ENCODE measurements at places on chromosomes 11 and 22. TPM values are rescaled to one million over a fixed set of nuclear protein-coding genes. Genes with fewer than 3 reads are reported as not detected.

- peak; percentile 73 for DNase-seq
Measured at GRCh38 chr22:40196628-40197360, 19.1 kb downstream of the TNRC6B start.

DNA sequence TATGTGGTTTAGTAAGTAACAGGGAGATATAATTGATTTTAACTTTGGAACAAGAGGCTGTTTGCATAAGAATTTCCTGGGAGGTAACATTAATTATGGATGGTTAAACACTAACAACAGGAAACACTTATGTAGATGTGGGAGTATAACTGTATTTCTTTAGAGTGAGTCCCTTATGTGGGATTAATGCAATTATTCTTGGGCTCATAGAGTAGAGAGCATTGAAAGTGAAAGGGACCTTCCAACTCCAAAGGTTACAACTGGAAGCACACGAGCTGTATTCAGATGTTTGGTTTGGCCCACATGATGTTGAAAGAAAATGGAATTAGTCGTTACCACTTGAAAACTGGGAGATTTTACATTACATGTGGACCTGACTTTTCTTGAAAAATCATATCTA, 53.5 kb downstream of the BBOX1 start:
- no peak for DNase-seq

DNA sequence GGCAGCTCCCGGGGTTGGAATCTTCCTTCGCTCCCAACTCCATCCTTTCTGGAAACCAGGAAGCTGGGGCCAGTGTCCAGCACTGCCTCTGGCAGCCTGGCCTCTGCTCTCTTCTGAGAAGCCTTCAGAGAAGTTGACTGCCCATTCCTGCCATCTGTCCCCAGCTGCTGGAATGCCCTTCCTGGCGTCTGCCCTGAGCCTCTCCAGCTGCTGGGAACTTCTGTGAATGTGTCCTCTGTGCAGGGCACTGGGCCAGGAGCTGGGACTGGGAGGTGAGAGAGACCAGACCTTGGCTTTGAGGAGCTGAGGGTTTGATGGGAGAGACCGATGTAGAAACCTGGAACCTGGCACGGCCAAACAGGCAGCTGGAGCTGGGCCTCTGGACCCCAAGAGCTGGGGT, 5.9 kb upstream of the SOX10 start:
- DNase-seq = no peak

DNA sequence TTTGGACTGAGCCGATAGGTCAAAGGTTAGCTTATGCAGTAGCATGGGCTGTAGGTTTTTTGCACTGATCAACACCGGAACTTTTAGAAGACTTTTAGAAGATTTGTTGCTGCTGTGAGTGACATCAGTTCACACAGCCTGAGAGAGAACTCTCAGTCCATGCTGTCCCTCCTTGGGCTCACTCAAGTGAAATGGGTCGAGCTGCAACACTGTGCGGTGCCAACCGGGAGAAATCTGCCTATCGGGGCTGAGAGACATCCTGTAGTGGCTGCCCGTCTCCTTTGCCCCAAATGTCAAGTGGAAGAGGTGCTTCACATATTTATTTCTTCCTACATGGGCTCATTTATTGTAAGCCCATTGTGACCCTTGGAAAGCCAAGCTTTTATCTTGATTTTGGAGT, 170.2 kb downstream of the LDLRAD3 start:
- DNase-seq = no peak

DNA sequence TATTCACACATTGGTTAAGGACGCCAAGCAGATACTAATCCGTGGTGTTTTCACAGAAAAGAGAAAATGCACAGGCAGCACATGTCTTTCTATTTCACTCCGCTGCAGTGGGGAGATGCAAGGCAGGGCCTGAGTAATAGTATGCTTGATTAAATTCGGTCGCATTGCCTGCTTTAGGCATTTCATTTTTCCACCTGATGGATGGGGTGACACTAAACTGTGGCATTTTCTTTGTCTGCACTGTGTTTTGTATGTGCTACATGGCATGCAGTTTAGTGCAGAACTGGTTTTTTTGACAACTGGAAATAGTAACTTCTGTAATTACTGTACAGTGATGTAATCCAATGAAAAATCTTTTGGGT, 94.9 kb downstream of the SLC17A6 start:
- no peak for DNase-seq

Gene CECR2
- polyA plus RNA-seq = not detected

Gene GSTT2B
- polyA plus RNA-seq = 3.6 TPM

Gene IFITM10
- 0.06 TPM for polyA plus RNA-seq
